Stimulated activated CD8-positive, alpha-beta memory T cell treated with anti-CD3 and anti-CD28 coated beads, Interleukin-4, amount 100 ng/mL, for 4 hours (primary cell): ENCODE measurements at places on chromosomes 6 and 20.

DNA sequence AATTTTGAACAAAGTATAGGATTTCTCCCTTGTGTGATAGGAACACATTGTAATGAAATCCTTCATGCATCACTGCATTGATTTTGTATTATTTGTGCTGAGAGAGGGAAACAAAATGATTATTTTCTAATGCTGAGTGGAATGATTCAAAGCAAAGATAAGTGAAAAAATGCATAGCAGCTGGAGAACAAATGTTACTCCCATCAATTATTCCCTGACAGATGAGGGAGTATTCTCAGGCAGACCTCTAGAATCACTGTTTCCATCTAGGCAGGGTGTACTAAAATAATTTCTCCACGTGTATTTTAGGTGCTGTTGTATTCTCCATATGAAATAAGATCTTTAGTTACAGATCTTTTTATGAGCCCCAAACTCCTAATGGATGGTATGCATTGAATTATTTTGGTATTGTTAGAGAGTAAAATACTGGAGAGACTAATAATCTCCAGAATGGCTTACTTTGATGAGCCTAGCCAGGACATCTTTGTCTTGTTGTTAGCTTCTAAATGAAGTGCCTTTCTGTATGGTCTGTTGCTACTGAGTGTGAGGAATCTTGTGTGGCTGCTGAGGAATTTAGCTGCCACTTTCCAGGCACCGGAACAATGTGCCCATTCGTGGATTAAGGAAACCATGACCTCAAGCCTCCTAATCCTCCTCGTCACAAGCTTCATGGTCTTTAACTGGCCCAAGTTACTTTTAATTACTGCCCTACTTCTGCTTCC is 39.6 kb downstream of the RNF217 start:
- DNase-seq, result no peak

DNA sequence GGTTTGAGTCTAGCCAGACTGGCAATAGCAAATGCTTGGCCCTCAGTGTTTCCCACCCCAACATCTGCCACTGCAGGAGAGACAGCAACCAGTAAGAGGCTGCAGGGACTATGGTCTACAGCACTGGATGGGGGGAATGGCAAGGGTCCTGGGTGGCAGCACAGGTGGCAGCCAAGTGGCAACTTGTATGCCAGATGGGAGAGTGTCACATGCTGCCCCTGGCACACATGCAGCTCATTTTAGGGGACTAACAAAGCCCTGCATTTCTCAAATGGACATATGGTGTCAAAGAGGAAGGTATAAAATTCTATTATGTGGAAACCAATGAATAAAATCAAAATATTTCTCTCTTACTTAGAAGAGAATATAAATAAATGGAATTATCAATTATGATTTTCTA is 298.7 kb upstream of the MARCKS start:
- no peak for DNase-seq

- DNase-seq, result no peak
Observed at GRCh38 chr20:1392443-1392692, 486 bp downstream of the FKBP1A start.

DNA sequence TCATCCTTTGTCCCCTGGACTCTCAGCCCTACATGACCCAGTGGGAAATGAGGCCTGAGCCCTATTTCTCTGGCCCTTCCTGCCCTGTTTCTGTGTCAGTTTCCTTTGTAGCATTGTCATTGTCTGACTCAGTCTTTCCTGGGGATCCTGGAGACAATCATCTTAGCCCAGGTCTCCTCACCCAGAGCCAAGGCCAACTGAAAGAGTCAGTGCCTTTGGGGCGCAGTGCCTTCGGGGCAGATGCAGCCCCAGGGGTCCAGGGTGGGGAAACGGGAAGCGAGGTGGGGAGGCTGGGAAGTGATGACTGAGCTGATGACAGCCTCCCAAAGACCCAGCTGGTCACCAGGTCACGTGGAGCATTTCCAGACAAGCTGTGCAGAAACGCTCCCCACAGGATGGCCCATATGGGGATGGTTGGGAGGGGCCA is 93.3 kb upstream of the SULF2 start:
- DNase-seq, result no peak

- DNase-seq, result no peak
Observed at GRCh38 chr6:118611334-118611733, 40.1 kb downstream of the CEP85L start.

GRCh38 chr6:159395609-159396008 is 226.4 kb downstream of the FNDC1 start:
- DNase-seq, result no peak

- no peak for DNase-seq
Observed at GRCh38 chr6:125257351-125257750, 44.4 kb downstream of the HDDC2 start.

DNA sequence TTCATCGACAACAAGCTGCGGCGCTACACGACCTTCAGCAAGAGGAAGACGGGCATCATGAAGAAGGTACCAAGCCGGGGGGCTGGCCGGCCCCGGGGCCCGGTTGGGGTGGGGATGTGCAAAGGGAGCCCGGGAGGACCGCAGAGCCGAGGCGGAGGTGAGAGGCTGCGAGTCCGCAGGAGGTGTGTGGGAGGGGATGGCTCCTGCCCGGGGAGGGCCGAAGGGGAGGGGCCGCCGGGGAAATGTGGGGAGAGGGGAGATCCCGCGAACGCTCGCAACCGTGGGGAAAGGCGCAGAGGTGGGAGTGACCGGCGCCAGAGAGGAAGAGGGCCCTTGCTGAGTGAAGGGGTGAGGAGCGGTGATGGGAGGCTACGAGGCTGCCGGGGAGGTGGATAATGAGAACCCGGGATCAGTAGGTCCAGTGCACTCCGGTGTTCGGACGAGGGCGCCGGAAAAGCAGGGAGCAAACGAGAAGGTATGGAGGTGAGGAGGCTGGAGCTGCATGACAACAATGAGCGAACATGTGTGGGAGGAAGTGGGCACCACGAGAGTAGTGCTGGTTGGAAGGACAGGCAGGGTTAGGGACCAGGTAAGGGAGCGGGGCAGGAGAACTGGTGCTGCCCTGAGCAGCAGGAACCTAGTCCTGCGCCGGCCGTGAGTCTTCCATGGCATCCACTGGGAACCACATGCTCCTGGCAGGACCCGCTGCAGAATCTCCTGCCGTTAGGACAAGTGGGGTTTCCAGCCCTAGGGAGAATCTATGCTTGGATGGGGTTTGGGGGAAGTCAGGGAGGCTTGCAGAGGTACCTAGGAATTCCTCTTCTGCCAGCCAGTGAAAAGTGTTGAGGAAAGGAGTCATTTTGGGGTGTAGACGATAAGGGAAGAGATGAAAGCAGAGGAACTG is 1.3 kb downstream of the SRF start:
- peak; percentile 9 for DNase-seq

- no peak for DNase-seq
Observed at GRCh38 chr6:125853756-125854155, 63.0 kb downstream of the NCOA7 start.

DNA sequence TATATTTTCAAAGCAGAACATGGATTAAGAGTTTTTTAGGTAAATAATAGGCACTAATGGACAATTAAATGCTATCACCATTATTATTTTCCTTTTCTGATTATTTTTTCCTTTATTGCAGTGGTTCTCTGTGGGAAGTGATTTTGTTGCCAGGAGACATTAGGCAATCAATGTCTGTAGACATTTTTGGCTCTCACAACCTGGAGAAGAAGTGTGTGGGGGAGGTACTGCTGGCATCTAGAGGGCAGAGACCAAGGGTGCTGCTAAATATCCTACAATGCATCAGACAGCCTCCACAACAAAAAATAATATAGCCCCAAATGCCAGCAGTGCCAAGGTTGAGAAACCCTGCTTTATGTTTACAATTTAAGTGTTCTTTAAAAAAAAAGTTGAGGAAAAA is 8.3 kb downstream of the IFNGR1 start:
- no peak for DNase-seq

- DNase-seq, result no peak
Observed at GRCh38 chr6:132209351-132209750, 191.9 kb downstream of the MOXD1 start.

DNA sequence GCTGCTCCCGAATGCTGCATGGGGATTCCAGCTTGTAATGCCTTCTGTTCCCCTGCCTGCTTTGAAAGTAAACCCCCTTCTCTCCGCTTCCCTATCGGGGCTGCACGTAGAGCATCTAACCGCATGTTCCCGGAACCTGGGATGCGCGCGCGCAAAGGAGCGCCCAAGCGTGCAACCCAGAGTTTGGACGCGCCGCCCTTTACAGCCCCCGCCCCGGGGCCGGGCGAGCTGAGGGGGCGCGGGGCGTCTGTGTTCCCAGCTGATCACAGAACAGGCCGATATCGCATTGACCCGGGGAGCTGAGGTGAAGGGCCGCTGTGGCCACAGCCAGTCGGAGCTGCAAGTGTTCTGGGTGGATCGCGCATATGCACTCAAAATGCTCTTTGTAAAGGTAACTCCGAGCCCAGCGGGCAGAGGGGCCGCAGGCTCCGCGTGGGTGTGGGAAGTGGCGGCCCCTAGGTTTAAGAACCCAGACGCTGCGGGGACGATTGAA is 1.4 kb downstream of the LAMP5 start:
- no peak for DNase-seq

DNA sequence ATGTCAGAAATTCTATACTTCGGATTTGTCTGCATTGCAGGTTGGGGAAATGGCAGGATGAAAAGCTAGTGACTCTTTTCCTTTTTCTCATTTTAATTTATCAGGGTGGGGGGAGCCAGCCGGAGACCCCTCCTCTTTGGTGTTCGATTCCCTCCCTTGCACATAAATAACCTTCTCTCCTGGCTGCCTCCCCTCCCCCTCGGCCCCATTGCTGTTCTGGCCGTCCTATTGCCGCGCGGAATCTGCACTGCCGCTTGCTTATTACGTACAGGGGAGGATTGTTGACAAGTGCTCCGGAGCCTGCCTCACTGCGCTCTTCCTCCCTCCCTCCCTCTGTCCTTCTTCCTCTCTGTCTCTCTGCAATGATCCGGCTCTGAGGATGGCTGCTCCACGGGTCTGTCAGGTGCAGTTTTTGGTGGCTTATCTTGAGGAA is 154.7 kb downstream of the JARID2 start:
- DNase-seq, result no peak

- DNase-seq, result no peak
Observed at GRCh38 chr6:13687917-13688351, 23.7 kb downstream of the RANBP9 start.

DNA sequence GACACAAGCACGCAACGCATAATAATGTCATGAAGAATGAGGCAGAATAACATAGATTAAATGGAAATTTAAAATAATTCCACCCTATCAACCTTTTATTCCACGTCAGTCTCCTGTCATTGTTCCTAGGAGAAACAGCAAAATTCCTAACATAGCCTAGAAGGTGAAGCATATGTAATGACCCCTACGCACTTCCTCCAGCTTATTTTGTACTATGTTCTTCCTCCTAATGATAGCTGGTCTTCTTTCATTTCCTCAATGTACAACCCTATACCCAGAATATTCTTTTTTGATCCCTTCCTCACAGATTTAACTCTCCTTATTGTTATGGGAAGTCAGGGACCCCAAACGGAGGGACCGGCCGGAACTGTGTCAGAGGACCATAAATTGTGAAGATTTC is 122.0 kb upstream of the CARMIL1 start:
- no peak for DNase-seq

- DNase-seq, result no peak
Observed at GRCh38 chr20:1563598-1563997, 6.1 kb upstream of the SIRPD start.

- DNase-seq, result no peak
Observed at GRCh38 chr6:136230219-136230853, 19.8 kb downstream of the MTFR2 start.

DNA sequence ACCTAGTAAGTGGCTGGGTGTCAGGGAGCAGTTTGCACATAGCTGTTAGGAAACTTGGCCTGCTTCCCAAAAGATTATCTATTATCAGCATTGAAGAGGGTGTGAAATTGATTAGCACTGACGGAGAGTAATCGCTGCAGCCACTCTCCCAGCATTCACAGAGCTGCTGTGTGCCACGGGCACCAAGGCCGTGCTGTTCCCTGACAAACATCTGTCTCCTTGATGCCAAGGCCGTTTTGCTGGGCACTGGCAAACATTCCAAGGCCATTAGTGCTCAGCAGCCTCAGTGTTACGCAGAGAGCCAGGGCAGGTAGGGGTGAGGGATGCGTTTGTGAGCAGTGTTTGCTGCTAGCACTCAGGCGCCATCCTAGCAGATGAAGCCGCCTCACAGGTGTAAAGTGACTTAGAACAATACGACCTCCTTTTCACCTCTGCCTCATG is 57.7 kb upstream of the VSTM2L start:
- DNase-seq, result no peak

DNA sequence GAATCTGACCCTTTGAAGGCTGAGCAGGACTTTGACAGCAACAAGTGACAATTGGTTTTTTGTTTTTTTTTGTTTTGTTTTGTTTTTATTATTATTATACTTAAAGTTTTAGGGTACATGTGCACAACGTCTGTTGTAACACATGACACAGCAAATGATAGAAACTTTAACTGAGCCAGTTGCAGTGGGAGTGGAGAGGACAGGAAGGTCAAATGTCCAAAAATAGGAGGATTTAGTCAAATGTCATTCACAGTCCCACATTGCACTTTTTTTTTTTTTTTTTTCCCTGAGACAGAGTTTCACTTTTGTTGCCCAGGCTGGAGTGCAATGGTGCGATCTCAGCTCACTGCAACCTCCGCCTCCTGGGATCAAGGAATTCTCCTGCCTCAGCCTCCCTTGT is 223.0 kb downstream of the HIVEP2 start:
- DNase-seq, result no peak

- DNase-seq, result no peak
Observed at GRCh38 chr6:132865364-132865763, 51.0 kb downstream of the RPS12 start.

DNA sequence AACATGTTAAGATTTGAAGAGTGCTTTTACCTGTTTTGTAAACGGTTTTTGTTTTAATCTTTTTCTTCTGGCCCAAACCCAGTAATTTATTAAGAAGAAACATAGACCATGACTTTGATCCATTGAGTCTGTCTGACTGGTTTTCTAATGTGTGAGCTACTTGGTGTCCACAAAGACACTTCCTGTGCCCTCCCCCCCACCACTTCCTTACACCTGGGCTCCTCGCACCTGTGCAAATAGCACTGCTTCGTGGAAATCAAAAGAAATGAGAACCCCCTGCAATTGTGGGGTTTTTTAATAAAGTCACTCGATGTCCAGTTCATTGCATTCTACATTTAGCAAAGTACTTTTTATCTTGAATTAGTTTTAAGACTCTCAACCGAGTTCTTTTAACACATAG is 65.5 kb downstream of the SMOC2 start:
- DNase-seq, result no peak

- DNase-seq, result no peak
Observed at GRCh38 chr6:44284121-44284520, 13.9 kb downstream of the TMEM151B start.

DNA sequence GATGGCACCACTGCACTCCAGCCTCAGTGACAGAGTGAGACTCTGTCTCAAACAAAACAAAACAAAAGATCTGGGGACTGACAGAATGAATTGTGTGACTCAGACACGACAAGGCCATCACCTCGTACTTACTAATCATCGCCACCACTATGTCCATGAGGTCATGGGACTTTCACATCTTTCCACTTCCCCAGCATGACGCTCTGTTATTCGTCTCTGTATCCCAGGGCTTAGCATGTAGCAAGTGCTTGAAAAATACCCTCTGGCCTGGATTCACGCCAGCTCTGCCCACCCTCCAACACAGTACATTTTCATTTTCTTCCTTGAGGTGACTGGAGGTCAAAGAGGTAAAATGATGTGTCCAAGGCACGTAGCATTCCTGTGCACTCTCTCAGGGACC is 27.8 kb downstream of the FGD2 start:
- no peak for DNase-seq

GRCh38 chr6:6712449-6713403 is 124.2 kb downstream of the LY86 start:
- DNase-seq, result no peak
